ENCODE measurements at places on chromosomes 2 and 18.

DNA sequence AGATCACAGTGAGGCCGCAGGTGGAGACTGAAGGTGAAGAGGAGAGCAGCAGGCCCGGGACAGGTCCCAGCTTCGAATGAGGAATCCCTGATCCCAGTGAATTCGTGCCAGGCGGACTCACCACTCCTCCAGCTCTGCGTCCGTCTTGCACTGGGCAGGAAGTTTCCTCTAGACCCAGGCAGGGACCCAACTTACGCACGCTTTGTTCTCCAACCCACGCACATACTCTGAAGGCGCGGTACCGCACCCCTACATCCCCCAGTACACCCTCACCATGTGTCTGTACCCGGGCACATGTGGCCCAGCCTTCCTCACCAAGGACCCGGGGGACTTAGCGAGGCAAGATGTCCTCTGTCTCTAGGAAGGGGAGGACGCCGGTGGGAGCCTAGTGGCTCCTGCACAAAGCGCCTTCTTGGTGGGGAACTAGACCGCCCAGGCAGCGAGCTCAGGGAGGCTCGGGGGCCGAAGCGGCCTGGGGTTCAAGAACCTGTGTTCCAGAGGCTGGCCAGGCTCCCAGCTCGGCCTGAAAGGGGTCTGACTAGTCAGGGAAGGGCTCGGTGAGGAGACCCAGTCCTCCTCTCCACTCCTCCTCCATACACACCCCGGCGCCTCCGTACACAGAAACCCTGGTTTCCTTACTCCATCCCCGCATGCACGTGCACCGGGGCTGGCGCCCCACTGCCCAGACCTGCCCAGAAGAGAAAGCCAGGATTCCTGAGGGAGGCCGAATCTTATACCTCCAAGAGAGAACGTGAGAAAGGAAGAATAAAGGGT, 38.3 kb upstream of the ATP6V1B1 start:
- DNase-seq, result no peak

DNA sequence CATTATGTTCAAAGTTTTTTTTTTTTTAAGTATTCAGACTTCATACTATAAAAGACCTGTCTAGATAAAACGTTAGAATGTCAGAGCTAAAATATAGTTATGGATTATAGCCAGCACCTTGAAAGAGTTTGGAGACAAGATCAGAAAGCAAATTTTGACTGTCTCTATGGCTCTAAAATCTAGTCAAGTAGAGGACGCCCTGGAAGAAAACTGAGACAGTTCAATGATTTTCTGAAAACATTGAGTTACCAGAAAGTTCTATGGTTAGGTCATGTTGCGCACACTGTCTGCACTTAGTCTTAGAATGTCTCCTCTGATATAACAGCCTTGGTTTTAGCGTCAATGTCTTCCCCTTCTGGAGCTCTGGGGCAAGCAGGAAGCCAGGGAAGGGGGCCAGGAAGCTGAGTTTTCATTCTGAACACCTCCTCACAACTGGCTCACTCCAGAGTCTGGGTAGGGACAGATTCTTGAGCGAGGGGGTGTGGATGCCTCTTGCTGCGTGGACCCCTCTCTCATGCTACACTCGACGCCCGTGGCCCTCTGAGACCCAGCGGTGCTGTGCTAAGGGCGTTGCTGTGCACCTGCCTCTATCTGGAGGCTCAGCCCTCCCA, 99.5 kb downstream of the RNF144A start:
- no peak for DNase-seq

DNA sequence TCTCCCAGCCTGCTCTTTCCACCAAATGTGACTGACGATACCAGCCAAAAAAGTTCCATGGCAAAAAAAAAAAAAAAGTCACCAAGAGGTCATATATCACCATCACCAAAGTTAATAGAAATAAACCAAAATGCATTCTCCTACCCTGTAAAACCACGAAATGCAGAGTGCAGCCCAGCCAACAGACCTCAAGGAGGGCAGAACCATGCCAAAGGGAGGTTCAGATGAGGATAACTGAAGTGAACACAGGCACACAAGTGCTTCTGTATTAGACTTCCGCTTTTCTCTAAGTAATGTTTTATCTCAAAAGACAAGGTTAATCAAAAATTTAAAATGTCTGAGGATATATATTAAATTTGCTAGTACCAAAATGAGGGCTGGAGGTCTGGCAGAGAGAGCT, 5.5 kb downstream of the SERPINE2 start:
- no peak for DNase-seq

DNA sequence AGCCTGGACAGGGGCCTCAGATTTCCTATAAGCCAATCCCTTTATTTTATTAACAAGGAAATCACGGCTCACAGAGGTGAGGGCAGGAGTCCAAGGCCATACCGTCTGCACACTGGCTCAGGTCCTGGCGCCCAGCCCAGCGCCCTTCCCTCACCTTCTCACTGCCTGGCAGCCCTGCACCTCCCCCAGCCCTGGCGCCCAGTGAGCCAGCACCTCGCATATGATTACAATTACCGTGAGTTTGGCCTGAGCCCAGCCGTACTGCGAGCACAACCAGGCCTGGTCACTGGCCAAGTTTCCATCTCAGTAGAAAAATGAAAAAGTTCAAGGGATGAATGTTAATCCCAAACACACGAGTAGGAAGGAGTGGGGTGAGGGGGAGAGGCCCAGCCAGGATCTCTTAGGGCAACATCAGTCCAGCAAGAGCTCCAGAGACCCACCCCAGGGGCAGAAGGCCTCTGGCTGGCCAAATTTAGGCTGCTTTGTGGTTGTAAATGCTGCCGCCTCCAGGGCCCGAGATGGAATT, 68.4 kb downstream of the MCFD2 start:
- DNase-seq, result no peak

GRCh38 chr2:37318401-37318800, 6.2 kb downstream of the PRKD3 start:
- no peak for DNase-seq

GRCh38 chr2:171402906-171403580, 30.7 kb downstream of the METTL8 start:
- no peak for DNase-seq

- DNase-seq, result no peak
Measured at GRCh38 chr2:141641462-141641861, 489.4 kb downstream of the LRP1B start.

DNA sequence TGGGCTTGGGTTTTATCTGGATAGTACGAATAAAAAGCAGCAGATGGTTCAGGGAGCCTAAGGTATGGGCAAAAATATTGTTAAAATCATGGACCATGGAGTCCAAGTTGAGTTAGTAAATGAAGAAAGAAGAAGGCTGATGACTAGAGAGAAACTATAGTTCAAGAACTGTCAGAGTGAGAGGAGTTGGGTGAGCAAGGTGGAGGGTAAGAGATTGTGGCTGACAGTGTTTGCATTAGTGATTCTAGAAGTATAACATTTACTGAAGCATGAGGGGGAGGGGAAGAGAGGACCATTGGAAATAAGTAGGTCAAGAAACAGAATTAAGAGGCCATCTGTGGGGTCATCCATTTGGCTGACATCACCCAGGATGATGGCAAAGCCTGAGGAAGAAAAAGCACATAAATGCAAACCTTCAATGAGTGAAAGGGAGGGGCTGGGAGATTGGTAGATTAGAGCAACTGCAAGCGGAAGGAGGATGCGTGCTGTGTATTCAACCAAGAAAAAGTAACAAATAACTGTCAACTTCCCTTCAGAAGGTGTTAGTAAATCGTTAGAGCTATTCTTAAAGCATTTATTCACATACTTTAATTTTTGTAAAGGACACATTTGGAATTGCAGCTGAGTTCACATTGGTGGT, 392.8 kb downstream of the TSN start:
- DNase-seq, result no peak

- no peak for DNase-seq
Measured at GRCh38 chr18:47244086-47244485, 7.4 kb downstream of the SKOR2 start.

GRCh38 chr2:8676921-8677645, 4.8 kb upstream of the ID2 start:
- DNase-seq, result no peak

DNA sequence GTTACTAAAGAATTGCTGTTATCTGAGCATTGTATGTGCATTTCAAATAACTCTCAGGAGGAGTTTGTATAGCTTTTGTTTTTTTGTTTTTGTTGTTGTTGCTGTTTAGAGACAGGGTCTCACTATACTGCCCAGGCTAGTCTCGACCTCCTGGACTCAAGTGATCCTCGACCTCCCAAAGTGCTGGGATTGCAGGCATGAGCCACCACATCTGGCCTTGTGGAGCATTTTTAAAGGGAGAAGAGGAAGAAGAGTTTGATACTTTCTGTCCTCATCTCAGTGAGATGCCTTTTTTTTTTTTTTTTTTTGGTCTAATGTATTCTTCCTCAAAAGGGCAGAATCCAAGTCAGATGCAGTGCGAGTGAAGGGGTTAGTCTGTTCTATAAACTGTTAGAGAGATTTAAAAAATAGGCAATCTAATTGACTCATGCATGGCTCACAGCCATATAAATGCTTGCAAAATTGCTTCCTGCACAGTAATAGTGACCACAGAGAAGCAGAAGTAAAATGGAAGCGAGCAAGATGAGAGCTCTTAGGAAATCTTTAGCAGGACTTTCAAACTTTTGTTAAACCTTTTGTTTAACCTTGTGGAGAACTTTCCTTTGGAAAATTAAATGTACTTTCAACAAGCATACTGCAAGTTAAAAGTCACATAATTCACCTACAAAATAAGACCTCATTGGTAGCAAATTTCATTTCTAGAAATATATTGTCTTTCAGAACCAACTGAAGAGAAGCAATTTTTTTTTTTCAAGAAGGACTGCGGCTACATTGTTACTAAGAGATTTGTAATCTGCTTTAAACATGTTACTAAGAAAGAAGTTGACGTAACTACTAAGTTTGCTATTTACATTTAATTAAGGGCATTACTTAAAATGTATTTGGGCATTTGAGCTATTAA, 52.3 kb upstream of the ROCK1 start:
- DNase-seq, result no peak

GRCh38 chr18:39835303-39836030, 2119.6 kb upstream of the PIK3C3 start:
- no peak for DNase-seq

DNA sequence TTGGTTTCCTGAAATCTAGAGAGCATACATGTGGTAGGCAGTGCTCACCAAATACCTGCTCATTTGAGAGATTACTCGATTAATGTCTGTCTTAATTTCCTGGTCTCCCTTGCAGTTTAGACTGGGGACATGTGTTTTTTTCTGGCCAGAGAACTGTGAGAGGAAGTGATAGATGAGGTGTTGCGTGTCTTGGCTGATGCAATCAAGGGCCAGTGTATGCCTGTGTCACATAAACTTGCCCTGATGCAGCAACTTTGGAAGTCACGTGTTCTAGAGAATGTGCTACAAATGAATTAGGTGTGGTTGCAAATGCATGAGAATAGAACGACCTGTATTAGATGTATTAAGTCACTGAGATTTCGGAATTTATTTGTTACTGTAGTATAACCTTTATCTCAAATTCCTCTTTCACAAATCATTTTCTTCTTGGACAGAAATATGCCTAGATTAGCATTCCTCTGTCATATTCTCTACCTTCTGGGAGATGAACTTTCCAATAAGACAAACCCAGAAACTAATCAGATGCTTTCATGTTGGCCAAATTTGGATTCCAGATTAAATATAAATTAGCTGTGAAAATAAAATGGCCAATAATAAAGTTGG, 9.9 kb upstream of the IL1A start:
- DNase-seq, result no peak

DNA sequence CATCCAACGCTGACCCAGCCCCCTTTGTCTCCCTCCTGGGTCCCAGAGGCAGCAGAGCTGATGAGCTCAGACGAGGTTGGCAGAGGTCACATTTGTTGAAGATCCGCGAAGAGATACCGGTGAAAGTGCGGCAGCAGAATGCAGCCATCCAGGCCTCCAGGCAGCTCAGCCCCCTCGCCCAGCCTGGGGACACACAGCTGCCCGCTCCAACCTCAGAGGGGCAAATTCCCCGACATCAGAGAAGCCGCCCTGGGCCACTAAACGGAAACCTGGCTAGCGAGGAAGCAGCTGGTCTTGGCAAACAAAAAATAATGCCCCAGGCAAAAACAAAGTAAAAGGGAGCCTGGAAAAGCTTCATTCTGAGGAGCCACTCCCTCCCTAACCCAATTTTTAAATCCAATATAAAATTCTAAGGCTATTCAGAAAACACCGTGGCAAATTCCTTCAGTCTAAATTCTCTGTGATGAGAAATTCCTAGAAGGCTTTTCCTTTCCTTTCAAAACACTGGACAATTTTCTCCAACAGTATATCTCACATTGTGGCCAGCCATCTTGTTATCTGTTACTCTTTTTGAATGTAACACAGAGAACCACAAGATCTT, 262.4 kb downstream of the SS18 start:
- DNase-seq, result no peak

DNA sequence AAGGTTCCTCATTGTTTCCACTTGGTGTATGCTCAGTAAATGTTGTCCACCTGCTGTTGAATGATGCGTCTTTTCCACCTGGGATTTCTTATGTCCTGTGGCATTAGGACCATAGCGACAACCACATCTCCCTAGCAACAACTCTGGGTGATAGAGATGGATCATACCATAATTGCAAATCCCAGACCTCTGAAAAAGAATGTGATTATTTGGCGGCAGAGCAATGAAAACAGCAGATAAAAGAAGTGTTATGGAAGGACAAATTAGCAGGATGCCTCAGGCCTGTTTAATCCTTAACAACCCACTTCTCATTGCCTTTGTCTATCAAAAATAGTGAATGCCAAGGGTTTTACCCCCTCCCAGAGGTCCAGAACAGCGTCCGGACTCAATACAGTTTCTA, 278.9 kb downstream of the TSN start:
- no peak for DNase-seq

GRCh38 chr2:85395912-85396475, 14.2 kb downstream of the CAPG start:
- DNase-seq, result no peak

- DNase-seq, result no peak
Measured at GRCh38 chr18:67670024-67670543, 153.6 kb upstream of the DSEL start.

DNA sequence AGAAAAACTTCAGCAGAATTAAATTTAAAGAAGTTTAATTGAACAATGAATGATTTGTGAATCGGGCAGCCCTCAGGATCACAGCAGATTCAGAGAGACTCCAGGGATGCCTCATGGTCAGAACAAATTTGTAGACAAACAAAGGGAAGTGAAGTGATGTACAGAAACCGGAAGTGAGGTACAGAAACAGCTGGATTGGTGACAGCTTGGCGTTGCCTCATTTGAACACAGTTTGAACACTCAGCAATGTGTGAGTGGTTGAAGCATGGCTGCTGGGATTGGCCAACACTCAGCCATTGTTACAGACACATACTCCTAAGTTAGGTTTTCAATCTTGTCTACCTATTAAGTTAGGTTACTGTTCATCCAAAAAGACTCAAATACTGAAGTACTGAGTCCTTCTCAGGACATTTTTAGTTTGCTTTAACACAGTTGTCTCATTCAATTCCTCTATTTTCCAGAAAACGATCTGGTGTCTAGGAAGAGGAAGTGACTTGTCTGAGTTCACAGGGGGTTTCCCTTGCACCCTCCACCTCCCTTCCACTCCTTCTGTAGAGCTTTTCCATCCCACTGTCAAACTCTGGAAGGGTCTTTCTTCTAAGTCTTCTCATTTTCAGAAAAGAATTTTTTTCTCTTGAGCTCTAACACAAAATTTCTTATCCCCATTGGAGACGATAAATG, 137.9 kb downstream of the SLC4A3 start:
- no peak for DNase-seq

- DNase-seq, result no peak
Measured at GRCh38 chr2:234478121-234478858, 18.6 kb downstream of the ARL4C start.

- DNase-seq, result no peak
Measured at GRCh38 chr18:58355243-58355642, 273.6 kb downstream of the ALPK2 start.

All from HuH-7 (cell line).